ENCODE measurements at places on chromosomes 5 and 9. TPM values are rescaled to one million over a fixed set of nuclear protein-coding genes. Genes with fewer than 3 reads are reported as not detected.

UBLCP1 gene
- 18.3 TPM for total RNA-seq

TAF11L5 gene
- not detected for total RNA-seq

PCDHGC5 gene
- total RNA-seq, result 0.89 TPM

GPR151 gene
- not detected for total RNA-seq

GRCh38 chr9:99167694-99168093 is 54.0 kb downstream of the ALG2 start:
- DNase-seq, result no peak

RPS23 gene
- 1,498 TPM for total RNA-seq

SPOCK1 gene
- total RNA-seq, result 55.5 TPM

PCA3 gene
- total RNA-seq, result not detected

PKD2L2 gene
- total RNA-seq, result not detected

RACK1 gene
- 1,218 TPM for total RNA-seq

DNA sequence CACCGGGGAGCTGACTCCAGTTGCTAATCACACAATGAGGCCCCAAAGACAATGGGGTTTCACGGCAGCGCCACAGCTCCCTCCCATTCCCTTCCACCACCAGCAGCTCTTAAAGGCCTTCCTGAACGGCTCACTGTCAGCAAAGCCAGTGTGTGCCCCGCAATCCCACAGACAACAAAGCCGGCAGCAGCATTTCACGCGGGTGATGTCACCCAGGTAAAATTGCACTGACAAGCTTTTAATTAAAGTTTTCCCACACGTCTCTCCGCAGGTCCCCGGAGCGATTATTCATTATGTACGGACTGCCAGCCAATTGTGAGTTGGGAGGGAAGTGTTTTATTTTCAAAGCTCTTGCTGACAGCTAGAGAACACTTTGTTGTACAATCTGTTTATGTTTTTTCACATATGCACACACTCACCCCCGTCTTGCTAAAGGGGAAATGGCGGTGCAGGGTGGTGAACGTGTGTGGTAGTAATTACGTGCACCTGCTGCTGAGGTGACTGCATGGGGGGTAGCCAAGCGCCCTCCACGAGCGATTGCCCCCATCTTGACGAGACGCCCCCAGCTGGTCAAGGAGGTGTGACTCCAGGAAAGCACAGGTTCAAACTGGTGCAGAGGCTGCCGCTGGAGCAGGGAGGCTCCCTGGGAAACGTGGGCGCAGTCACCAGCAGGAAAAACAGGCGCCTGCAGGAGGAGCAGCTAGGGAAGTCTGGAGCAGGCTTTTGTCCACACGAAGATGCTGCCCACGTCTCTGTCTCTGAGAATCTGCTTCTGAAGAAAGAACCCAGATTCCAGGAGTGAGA is 65.0 kb downstream of the IRX2 start:
- DNase-seq, result no peak

DNA sequence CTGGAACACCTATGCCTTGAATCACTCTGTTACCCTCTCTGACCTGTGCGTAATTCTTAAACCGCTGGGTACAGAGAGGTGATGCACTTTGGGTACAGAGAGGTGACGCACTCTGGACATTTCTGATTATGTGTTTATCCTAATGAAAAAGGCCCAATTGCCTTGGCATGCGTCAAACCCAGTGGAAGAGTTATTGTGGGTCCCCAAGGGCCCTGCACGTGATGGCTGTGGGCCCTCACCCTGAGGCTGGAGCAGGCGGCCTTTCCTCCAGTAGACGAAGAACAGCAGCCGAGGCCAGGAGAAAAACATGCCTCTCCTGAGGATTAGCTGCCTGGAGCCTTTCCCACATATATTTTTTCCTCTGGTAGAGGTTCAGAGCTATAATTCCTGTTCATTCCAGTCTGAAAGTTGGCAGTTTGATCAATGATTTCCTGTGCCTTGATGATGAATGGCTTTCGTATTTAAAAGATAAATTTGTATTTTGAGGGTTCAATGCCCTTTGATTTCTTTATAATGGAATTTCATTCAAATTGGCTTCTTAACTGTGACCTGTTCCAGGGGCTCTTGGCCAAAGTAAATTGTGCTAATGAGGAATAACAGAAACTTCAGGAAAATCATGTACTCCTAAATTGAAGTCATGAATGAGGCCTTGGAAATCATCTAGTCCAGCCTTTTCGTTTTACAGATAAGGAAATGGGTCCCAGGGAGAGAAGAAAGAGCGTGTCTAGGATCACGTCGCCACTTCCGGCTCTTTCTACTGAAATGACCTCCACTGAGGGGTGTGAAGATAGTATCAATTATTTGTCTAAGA is 22.8 kb downstream of the ACER2 start:
- DNase-seq, result no peak

DNA sequence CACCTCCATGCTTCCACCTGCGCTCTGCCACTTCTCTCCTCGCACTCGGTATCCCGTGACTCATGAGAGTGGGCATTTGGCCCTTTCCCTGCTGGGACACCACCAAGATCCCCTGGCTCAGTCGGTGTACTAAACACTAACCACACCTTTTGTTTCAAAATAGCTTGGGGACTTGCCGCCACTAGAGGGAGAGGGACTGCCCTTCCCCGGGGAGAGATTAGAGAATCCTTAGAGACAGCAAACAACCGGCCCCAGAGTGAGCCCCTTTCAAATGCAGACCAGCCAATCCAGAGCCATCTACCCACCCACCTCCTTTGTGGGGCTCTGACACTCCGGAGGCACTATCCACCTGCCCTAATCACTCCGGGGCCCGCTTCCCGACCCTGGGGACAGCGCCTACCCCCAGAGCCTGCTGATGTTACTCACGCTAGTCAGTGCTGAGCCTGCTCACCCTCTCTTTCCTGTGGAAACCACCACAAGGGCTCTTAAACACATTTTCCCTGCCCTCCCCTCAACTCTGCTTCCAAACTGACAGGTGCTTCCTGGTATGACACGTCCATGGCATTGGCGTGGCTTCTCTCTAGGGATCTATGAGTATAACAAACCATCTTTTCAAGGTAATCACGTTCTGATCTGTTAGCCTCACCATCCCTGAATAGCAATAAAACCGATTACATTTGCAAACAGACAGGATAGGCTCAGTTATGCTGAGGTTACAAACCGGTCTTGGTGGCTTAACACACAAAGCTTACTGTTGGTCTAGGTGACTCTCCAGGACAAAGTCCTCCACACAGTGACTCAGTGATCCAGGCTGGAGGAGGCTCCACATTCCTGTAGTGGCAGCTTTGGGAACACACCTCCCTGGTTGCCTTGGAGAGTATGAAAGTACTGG is 180.1 kb upstream of the MVB12B start:
- no peak for DNase-seq

NOXA1 gene
- total RNA-seq, result 27.2 TPM

DNA sequence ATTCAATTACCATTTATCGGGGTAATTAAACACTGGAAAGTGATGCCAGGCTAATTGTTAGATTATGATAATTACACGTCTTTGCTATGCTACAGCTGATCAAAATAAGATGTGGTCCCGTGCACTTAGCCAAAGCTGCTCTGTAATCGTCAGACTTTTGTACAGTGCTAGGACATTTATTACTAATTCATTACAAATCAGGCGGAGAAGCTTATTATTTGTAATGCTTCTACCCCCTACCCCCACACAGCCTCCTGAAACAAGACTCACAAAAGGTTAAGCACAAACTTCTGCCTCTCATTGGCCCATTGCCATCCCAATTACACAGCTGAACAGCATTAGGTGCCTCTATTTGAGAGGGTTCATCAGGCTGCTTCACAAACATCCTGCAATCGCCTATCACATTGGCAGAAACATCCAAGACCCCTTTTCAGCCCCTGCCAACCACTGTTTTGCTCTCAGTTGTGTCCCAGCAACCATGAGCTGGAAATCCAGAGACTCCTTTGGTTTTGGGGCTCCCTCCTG is 232.7 kb downstream of the EFNA5 start:
- no peak for DNase-seq

SLC34A3 gene
- total RNA-seq, result not detected

TAF1L gene
- not detected for total RNA-seq

PHF24 gene
- 1.3 TPM for total RNA-seq

- no peak for DNase-seq
These were observed 149.2 kb downstream of the PBX3 start for GRCh38 chr9:125896404-125896803.

DNA sequence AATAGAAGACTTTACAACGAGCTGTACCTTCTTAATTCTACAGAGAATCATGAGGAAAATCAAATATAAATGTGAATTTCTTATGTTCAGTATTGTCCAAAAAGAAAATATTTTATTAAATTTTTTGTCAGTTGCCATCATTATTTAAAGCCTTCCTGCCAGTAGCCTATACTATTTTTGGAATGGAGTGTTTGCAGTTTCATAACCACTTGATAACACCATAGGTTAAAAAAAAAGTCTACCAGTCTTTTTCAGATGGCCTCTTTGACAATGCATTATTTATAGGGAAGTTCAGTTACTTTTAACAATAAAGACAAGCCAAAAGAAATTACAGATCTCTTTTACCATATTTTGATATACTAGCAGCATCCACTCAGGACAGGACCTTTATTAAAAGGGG is 80.3 kb upstream of the CCDC152 start:
- DNase-seq, result no peak

AIF1L gene
- 1.4 TPM for total RNA-seq

DNA sequence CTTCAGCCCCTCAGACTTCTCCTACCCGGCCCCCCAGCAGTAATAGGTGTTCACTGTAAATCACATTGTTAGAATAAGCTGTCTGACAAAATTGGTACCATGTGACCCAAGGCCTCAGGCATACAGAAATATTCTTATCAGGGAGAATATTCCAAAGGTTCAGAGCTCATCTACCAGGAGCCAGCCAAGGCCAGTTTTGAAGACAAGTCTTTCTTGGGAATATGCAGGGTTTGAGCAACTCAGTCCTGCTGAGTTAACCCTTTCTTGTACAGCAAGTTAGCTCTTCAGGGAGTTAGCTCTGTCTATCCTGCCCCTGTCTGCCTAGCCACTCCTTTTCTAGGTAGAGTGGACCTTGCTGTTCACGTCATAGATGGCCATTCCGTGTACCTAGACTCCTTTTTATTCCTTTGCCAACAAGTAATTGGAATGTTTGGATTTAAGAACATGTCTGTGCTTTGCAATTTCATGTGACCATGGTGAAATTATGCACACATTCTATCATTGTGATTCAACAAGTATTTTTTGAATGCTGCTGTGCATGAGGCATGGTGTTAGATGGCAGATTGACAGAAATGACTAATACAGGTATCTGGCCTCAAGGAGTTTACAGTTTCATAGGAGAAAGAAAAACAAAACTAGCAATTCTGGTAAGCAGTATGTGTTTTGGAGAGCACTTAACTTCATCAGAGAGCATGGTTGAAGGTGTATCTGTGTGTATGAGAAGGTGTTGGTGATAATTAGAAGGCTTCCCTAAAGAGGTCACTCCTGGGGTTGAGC is 22.6 kb downstream of the TGFBR1 start:
- no peak for DNase-seq

SLC34A1 gene
- total RNA-seq, result not detected

- no peak for DNase-seq
These were observed 148.7 kb upstream of the ERCC6L2 start for GRCh38 chr9:95726756-95727155.

DNA sequence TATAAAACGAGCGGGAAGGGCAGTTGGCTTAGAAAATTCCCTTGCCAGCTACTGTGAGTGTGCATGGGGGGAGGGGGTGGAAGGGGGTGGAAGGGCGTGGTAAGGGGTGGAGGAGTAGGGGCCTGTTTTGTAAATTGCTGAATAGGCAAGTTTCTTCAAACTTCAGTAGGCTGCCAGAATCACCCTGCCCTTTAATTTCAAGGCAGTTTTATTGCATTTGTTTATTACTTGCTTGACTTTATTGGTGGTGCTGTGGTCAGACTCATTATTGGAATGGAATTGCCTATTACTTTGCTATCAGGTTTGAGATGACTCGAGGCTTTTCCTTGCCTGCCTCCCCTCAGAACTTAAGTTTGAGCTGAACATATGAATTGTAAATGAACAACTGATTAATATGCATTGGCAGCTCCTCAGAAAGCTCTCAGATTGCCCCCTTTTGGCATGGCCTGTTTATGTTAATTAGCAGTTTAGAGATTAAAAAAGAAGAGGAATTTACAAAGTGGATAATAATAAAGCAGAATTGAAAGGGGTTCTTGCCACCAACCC is 76.0 kb downstream of the SEMA6A start:
- no peak for DNase-seq

CKS2 gene
- total RNA-seq, result 15.4 TPM

GRCh38 chr9:121453232-121453892 is 46.3 kb downstream of the GGTA1 start:
- no peak for DNase-seq

GRCh38 chr9:13450723-13451122 is 171.2 kb upstream of the MPDZ start:
- no peak for DNase-seq

PCDHGA10 gene
- total RNA-seq, result 6.1 TPM

- no peak for DNase-seq
These were observed 63.5 kb downstream of the CEMIP2 start for GRCh38 chr9:71704796-71705195.

GRCh38 chr9:113375057-113376023 is 1.4 kb downstream of the HDHD3 start:
- peak; percentile 58 for DNase-seq

- DNase-seq, result no peak
These were observed 892.7 kb downstream of the TLE1 start for GRCh38 chr9:80796632-80797031.

AMBP gene
- 0.63 TPM for total RNA-seq

- no peak for DNase-seq
These were observed 9.4 kb upstream of the DDX41 start for GRCh38 chr5:177526191-177526590.

- peak; percentile 66 for DNase-seq
These were observed 83.2 kb upstream of the SMIM15 start for GRCh38 chr5:61245486-61245885.

DIPK1B gene
- total RNA-seq, result 2.9 TPM

TMC1 gene
- 0.19 TPM for total RNA-seq

DNA sequence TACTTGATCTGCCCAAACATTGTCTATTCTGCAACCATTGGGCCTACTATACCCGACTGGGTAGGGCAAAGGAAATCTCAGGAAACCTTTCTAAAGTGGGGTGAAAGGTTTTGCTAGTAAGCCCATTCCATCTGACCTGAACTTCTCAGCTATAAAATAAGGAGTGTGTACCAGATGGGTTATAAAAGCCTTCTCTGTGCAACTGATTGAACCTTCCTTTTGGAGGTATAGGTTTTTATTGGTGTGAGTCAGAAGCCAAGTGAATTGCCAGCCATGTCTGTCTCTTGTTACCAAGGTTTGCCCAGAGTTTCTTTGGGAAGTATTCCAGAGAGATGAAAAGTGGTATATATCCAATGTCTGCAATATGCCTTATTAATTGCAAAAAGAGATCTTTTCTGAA is 1271.0 kb upstream of the WWC1 start:
- peak; percentile 30 for DNase-seq

MORN5 gene
- total RNA-seq, result 21.2 TPM

GRCh38 chr5:179345433-179346321 is at the start of gene ADAMTS2:
Gene ADAMTS2, minus strand, starts transcription at chr5:179345461. Its CDS starts 133 bp downstream, at chr5:179345328.
- DNase-seq, result peak; percentile 34

DNA sequence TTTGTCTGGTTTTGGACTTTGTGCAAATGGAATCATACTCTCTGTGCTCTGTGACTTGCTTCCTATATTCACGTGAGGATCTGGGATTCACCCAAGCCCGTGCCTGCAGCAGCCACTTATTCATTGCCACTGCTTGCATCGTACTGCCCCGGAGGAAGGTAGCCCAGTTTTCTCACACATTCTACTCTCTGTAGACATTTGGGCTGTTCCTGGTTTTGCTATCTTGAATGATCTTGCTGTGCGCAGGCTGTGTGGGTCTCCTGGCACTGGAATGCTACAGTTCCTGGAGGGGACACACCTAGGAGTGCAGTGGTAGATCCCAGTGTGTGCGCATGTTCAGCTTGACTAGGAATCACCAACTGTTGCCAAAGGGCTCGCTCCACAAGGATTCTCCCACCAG is 99.2 kb upstream of the BOD1 start:
- DNase-seq, result no peak

GRCh38 chr5:105695941-105696340 is 1974.8 kb downstream of the EFNA5 start:
- DNase-seq, result no peak

Measured in mucosa of descending colon (tissue), 3 donors.